ENCODE measurements at places on chromosomes 3 and 15.

DNA sequence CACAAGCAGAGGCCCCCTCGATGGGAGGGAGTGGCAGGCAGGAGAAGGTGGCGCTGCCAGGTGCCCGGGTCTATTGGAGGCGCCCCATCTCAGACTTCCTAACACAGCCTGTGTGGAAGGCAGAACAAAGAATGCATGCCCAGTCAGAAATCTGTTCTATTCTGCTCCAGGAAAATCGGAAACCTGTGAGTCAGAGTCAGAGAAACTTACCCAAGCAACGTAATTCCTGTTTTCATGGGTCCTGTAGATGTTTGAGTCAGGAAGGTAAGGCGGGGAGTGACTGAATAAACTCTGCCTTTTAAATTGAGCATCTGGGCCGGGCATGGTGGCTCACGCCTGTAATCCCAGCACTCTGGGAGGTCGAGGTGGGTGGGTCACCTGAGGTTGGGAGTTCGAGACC, 13.7 kb downstream of the MAP6D1 start:
- no peak for DNase-seq

GRCh38 chr3:62098646-62099365, 274.5 kb downstream of the FEZF2 start:
- no peak for DNase-seq

DNA sequence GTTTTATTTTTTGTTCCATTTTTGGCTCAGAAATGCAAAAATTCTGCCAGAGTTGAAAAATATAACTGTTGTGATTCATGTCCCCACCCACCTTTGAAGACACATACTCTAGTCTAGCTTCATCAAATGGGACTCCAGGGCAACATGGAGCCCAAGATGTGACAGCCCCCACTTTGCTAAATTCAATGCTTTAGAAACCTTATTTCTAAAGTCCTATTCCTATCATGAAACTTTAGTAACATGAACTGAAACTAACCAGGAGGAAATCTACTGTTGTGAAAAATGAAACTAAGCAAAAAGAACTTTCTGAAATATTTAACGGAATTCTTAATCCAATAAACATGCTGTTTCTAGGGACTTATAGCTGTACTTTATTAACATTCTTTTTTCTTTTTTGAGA, 20.3 kb downstream of the UBP1 start:
- DNase-seq = no peak

GRCh38 chr15:68789534-68790241, 31.0 kb downstream of the ANP32A start:
- DNase-seq = no peak

DNA sequence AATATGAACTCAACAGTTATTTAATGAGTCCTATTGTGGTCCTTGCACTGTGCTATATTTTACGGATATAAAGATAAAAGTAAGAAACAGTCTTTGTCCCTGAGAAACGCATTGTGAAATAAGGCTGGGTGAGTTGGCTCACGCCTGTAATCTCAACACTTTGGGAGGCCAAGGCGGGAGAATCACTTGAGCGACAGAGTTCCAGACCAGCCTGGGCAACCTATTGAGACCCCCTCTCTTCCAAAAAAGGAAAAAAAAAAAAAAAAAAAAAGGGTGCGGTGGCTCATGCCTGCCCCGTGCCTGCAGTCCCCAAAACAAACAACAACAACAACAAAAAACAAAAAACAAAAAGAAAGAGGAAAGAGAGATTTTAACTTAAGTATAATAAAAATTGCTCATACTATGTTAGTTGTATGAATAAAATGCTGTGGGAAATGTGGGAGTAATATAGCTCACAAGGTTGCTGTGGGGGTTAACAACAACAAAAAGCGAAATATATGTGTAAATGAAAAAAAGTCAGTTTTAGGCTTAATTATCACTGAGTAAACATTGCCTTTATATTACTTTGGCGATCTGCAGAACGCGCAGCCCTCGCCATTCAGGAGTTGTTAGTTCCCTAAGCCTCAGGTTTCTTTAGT, 461 bp upstream of the FNDC3B start:
- DNase-seq = no peak

DNA sequence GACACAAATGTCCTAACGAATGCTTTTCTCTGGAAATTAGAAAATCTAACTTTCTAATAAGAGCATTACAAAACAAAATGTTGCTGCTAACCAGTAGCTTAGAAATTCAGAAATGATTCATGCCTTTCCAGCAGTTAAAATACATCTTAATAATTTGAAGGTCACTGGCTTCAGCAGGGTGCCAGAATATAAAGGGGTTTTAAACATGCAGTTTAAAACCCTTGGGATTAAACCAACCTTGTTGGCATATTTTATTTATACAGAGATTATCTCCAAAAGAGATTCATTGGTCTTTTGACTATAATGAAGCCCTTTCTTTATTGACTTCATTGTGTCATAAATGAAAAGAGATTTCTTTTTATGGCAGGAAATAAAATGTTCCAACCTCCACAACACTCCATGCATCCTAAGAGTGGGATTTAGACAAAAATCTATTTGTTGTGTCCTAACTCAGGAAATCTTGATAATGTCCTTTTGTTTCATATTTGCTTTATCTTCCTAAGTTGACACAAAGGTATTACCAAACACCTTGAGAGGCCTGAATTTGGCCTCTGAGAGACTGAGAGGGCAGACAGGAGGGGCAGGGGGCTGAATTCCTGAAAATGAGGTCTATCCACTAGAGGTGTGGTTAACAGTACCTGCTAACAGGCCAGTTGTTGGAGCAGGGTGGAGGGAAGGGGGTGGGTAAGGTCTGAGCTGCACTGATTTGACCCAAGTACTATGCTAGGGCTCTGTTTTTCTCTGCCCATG, 124.4 kb downstream of the FEZF2 start:
- DNase-seq = no peak

- no peak for DNase-seq
Measured at GRCh38 chr3:43468133-43468532, 153.7 kb downstream of the ANO10 start.

- no peak for DNase-seq
Measured at GRCh38 chr15:83064859-83065258, 2.2 kb downstream of the BTBD1 start.

GRCh38 chr3:187288131-187288854, 3.2 kb downstream of the MASP1 start:
- no peak for DNase-seq

GRCh38 chr3:155912579-155913190, 42.2 kb downstream of the GMPS start:
- DNase-seq = no peak

DNA sequence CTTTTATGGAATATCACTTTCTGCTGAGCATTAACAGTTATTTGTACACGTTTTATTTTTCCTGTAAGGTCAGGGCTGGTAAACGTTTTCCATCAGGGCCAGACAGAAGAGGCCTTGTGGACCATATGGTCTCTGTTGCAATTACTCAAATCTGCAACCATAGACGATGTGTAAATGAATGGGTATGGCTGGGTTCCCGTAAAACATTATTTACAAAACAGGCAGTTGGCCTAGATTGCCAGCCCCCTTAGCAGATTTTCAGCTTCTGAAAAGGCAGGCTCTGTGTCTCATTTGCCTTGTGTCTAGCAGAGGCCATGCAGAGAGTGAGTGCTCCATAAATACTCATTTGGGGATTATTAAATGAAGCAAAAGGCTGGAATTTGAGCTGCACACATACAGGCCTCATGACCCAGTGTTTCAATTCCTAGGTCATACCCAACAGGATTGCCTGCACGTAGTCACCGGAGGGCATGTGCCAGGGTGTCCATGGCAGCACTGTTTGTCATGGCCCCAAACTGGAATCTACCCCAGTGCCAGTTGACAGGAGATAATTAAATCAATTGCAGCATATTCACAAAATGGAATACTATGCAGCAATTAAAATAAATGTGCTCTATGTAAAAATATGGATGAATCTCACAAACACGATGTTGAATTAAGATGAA, 51.3 kb downstream of the GPD1L start:
- no peak for DNase-seq

- no peak for DNase-seq
Measured at GRCh38 chr15:57018151-57018550, 99.7 kb downstream of the TCF12 start.

- DNase-seq = no peak
Measured at GRCh38 chr15:74873756-74874424, 725 bp upstream of the SCAMP2 start.

DNA sequence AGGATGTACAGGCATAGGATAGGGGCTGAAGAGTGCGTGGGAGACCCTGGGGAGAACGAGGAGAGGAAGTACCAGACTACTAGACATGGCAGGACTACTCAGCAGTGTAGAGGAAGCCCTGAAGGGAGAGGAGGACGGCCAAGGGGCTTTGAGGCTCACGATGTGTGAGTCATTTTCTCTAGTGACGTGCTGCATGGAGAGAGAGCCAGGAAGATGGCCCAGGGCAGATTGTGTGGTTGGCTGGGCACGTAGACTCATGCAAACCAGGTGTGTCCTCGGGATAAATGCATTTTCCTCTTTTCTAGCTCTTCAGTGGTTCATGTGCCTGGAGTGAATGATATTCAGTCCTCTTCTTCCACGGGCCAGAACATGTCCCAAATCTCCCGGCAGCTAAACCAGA, 115.0 kb upstream of the ABHD17C start:
- DNase-seq = no peak

- DNase-seq = no peak
Measured at GRCh38 chr3:74814181-74814580, 199.7 kb upstream of the CNTN3 start.

DNA sequence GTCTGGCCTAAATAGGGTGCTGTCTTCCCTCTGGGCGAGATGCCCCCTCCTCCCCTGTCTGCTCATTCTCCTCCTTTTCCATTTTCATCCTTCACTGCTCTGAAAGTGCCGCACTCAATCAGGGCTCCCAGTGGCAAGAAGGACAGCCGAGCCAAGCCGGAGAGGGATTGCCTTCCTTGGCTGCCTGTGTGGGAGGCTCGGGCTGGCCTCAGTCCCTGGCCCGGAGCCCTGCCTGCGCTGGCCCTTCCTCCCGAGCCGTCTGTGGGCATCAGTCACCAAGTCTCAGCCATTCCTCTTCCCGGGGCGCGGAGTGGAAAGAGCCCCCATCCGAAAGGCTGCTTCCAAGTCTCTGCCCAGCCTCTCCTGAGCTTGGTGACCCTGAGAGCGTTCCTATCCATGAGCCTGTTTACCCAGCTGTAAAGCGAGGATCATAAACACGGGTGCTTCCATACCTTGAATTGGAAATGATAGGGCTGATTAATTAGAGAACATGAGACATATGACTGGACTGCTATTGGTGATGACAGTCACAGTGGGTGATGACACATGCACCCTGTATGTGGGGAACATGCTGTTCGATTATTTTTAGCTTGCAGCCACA, 59.1 kb upstream of the TLE3 start:
- no peak for DNase-seq

- DNase-seq = no peak
Measured at GRCh38 chr3:48561045-48561736, 2.4 kb downstream of the UCN2 start.
